Activated CD4-positive, alpha-beta T cell treated with anti-CD3 and anti-CD28 coated beads, Interleukin-2, Interleukin-4, amounts not matched to agents 100 ng/mL and 50 ng/mL, durations not matched to agents 16 hours and 8 hours (primary cell): ENCODE measurements at places on chromosomes 7 and 10.

DNA sequence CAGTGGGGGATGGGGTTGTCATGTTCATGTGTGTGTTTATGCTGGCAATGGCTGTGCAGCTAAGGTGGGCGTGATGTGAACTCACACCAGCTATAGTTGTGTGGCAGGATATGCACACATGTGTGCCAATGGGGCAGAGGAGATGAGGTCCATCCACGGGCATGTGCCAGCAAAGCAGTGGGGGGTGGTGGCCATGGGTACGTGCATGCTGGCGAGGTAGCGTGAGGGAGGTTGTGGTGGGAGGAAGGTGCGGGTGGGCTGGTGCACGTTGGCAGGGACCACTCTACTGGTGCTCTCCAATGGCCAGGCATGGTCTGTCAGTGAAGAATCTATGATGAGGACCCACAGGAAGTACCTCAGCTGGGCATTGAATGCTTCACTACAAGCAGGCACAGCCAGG lies 567.5 kb upstream of the SORCS1 start:
- DNase-seq = no peak

DNA sequence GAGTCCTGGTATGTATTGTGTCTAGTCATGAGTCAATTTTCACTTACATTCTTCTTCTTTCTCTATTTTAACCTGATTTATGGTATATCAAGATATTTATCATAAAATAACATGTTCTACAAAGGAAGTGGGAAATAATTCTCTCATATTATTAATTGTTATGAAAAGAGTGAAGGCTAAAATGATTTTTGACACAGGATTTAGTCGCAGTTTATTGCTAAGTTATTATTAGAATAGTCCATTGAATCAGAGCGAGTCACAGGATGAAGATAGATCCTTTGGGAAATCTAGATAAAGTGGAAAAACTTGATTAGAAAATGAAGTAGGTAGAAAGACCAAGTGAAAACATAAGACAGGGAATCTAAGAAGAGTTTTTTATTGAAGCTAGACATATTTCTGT lies 184.3 kb upstream of the DGKB start:
- DNase-seq = no peak

DNA sequence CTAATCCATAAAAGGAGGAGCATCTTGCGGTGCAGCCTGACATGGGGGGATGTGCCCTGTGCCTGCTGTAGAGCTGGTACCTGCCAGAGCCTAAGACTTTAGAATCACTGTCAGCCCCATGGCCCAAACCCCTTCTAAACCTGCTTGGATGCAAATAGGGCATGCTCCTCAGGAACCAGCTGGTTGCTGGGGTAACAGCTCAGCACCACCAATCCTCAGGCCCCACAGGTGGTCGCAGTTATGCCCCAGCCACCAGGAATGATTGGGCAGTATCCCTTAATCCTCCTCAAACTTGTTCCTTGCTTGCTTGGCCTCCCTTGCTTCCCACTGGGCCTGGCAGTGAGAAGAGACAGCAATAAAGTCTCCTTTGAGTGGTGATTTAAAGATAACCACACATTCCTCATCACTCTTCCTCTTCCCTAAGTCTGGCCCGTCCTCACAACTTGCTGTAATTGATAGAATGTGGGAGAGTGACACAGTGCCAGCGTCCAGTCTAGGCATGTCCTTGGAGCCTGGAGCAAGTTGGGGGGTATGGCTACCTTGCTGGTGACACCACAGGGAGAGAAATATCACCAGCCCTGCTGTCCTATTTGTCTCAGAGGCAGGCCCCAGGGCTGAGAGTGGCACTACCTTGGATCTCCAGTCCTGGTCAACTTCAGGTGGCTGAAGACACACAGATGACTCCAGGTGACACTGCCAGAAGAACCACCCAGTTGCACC lies 43.0 kb downstream of the VSTM4 start:
- DNase-seq = no peak

DNA sequence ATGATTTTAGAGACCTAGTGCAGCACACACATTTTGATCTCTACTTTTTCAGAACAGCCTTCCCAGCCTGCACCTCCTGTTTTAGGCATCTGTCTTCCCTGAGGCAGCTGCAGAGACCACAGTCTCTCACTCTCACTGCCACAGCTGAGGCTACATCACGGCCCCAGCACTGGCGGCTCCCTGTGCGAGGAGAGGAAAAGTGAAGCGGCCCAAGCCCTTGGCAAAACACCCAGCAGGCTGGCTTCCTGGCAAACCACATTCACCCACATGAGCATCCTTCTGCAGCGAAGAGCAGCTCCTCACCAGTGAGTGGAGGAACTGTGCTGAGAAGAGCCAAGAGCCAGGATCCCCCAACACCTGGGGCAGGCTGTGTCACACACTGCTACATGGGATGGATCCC lies 14.0 kb downstream of the HUS1 start:
- DNase-seq = no peak

- DNase-seq = no peak
Measured at GRCh38 chr10:49837685-49838084, 75.6 kb upstream of the OGDHL start.

- no peak for DNase-seq
Measured at GRCh38 chr7:82985144-82985802, 177.4 kb downstream of the PCLO start.

DNA sequence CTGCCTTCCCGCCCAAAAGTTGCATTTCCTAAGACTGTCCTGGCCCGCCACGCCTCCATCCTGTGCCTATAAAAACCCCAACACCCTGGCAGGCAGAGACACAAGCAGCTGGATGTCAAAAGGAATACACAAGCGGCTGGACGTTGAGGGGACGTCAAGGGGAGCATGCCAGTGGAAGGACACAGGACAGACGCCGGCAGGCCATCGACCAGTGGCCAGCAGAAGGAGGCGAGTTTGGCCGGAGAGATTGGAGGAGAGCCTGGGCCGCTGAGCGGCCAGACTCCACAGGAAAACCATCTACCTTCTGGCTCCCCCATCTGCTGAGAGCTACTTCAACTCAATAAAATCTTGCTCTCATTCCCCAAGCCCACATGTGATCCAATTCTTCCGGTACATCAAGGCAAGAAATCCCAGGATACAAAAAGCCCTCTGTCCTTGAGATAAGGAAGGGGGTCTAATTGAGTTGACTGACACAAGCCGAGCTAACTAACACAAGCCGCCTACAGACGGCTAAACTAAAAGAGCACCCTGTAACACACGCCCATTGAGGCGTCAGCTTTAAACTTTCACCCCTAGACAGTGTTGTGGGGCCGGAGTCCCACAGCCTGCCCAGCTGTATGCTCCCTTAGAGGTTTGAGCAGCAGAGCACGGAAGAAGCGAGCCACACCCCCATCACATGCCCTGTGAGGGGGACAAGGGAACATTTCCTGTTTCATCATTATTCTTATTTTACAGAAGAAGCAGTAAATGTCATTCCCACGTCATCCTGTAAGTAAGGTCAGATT lies 150.3 kb upstream of the PHYHIPL start:
- no peak for DNase-seq

DNA sequence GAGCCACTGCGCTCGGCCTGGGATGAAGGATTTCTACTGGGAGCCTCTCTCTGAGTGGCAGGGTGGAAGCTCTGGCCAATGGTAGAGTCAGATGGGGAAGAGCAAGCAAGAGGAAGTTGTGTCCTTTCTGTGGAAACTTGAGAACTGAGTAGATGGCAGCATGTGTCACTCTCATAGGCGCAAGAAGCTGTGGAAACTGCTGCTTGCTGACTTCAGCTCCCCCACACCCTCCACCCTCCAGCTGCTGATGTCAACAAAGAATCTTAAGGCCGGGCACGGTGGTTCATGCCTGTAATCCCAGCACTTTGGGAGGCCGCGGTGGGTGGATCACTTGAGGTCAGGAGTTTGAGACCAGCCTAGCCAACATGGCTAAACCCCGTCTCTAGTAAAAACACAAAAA lies 39.8 kb upstream of the SRGN start:
- peak; percentile 66 for DNase-seq
